ENCODE measurements at places on chromosomes 11 and 22. TPM values are rescaled to one million over a fixed set of nuclear protein-coding genes. Genes with fewer than 3 reads are reported as not detected.

The PLEKHB1 gene
- total RNA-seq, result 0.58 TPM

The OR8D1 gene
- not detected for total RNA-seq

The BARX2 gene
- total RNA-seq, result not detected

The LRP5 gene
- total RNA-seq, result 72.2 TPM

The OR51I1 gene
- not detected for total RNA-seq

The C11orf97 gene
- not detected for total RNA-seq

The SCGB1C1 gene
- total RNA-seq, result not detected

The KRTAP5-1 gene
- total RNA-seq, result not detected

GRCh38 chr11:31822927-31823643, 12.0 kb upstream of the PAX6 start:
- DNase-seq, result no peak

GRCh38 chr11:134583397-134583990, 171.5 kb upstream of the B3GAT1 start:
- DNase-seq, result no peak

DNA sequence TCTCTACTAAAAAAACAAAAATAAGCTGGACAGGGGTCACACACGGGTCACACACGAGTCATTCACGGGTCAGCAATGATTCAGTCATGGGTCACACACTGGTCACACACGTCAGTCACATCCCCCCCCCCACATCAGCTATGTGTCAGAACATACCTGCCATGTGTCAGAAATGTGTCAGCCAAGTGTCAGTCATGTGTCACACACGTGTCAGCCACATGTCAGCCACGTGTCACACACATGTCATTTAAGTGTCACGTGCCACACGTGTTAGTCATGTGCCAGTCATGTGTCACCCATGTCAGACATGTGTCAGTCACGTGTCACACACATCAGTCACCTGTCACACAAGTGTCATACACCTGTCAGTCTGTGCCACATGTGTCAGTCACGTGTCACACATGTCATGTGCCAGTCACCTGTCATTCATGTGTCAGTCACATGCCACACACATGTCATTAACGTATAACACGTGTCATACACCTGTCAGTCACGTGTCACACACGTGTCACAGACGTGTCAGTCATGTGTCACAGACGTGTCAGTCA, 28.7 kb upstream of the MMP20 start:
- DNase-seq, result no peak

DNA sequence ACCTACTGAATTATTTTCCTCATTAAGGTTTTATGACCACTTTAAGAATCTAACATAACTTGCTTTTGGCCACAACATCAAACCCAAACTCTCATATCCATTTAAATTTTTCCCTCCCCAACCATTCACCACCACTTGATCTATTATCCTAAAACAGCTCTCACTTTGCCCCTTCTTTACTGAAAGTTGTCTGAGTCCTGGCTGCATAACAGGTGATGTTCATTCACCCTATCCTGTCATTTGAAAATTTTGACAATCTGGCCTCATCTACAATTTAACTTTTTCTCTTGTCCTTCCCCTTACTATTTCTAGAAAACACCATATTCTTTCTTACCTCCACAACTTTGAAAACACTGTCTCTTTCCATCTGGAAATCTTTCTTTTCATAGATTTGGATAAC, 89.3 kb downstream of the BDNF start:
- no peak for DNase-seq

GRCh38 chr11:92759571-92760214, 209.8 kb upstream of the MTNR1B start:
- DNase-seq, result no peak

- DNase-seq, result no peak
Observed at GRCh38 chr22:38074181-38075104, 9.5 kb downstream of the SLC16A8 start.

DNA sequence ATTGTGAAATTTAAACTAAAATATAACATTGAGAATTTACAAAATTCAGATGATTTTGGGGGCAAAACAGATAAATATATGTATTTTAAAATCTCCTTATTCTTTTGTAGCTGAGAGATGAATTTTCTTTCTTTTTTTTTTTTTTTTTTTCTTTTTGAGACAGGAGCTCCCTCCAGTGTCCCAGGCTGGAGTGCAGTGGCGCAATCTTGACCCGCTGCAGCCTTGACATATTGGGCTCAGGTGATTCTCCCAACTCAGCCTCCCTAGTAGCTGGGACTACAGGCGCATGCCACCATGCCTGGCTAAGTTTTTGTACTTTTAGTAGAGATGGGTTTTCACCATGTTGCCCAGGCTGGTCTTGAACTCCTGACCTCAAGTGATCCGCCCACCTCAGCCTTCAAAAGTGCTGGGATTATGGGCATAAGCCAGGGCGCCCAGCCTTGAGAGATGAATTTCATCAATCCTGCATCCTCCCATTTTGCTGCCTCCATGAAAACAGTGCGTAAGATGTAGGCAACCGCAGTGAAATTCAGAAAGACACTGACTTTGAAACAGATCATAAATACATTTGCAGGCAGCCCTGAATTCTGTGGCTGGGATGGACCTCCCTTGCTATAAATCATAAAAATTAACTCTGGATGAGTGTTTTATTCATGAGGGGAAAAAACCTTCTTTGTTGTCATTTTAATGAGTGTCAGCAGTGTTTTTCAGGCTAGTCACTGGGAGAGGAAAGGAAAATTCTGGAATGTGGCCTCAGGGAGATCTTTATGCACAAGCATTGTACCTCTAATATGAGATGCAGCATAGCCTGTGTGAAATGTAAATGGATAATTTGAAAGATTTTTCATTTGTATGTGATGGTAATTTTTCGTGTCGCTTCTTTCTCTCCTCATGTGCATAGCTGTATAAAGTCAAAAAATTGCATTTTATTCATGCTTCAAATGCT, 14.4 kb downstream of the ELMOD1 start:
- DNase-seq, result no peak

DNA sequence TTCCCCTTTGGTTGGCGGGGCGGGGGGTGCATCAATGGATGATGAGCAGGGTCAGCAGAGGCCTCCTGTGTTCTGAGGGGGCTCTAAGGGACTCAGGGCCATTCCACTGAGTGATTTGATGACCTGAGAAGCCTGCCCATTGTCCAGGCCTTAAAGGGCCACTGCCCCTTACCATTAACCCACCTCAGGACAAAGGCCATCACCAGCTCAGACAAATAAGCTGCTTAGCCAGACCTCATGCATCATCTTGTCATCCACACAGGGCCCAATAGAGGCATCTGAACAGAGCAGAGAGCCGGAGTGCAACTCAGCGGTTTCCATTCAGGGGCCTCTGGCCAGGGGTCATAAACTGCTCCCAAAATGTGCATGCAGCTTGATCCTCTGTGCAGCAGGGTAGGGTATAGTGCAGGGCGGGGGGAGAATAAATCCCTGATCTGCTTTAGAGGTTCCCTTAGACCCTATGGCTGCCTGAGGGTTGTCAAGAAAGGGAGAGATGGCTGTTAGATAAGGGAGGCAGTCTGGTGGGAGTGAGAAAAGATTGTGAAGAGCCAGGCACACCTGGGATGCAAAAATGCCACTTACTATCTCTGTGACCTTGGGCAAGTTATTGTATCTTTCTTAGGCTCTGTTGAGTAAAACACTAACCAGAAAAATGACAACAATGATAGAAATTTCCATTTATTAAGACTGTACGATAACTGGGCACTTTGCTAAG, 375.5 kb upstream of the NARS2 start:
- no peak for DNase-seq

GRCh38 chr11:107183953-107184352, 165.7 kb upstream of the GUCY1A2 start:
- DNase-seq, result no peak

DNA sequence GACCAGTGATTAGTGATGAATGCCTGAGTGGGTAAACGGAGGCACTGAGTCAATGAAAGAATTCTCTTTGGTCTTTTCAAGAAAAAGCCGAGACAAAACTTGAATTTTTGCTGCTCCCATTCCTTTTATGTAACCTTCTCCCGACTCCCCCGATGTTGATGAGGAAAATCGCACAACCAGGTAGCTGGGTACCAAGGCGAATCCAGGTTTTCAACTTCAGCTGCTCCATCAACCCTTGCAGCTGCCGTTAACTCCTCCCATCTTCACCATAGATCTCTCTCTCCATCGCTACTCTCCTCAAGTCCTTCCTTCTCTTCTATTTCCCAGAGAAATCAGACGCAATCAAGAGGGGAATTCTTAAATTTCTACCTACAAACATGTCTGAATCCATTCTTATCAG, 611 bp upstream of the USP2 start:
- no peak for DNase-seq

DNA sequence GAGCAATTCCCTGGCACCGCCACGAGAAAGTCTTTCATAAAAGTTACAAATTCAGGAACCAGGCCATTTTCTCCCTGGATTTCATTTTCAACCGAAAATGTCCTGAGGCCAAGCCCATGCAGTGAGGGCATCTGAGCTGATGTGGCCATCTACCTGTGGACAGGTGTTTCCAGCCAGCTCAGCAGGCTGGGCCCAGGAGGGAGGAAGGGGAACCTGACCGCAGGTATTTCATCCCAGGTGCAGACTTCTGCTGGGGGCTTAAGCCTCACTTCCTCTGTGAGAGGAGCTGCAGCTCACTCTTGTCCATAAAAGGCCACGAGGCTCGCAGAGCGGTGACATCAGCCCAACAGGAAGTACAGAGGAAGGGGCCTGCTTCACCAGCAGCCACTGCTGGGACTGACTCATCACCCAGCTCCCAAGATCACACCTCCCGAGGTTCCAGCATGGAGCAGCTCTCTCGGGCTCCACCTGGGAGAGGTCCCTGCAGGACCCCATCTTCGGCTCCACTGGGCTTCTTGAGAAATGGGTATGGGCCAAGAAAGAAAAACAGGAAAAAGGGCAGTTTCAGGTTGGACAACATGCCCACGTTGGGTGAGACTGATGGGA, 56.4 kb downstream of the MYH9 start:
- DNase-seq, result no peak

DNA sequence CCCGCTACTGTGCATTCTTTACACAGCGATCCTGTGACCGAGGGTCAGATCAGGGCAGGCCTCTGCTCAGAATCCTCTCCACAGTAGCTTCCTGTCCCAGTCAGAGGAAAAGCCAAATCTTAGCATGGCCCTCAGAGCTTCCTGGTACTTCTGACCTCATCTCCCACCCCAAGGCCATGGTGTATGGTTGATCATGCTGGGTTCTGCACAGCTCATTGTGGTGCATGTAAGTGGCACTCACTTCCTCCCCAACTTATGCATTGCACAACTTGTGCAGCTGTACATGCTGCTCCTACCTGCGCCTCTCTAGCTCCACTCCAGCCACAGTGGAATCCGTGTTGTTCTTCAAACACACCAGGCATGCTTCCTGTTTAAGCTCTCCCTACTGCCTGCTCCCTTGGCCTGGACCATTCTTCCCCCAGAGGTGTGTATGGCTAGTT, 20.3 kb downstream of the BMAL1 start:
- DNase-seq, result no peak

DNA sequence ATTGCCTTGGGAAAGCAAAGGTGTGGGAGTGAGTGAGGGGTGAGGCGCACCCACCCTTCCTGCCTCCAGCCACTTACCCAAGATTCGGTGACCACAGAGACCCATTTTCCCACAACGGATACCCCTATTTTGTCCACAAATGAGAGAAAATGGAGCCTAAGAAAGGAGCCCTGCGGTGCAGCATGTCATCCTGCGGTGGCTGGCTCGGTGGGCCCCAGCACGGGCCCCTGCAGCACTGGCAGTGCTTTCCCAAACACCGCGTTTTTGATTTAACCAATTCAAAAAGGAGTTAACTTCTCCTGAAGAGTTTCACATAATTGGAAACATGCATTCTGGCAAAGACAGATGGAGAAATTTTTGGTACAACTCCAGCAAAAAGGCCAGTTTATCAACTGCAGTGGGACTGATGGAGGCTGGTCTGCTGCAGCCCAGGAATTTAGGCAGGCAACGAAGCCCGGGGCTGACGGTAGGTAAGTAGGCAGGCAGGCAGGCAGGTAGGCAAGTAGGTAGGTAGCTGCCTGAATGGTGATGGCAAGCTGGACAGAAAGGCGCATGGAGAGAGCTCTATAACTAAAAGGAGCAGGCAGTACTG, 84.2 kb downstream of the FDX1 start:
- DNase-seq, result no peak
